ENCODE measurements at places on chromosomes 3 and 15. TPM values are rescaled to one million over a fixed set of nuclear protein-coding genes. Genes with fewer than 3 reads are reported as not detected.

The C3orf85 gene
- not detected for total RNA-seq

- H3K27ac ChIP-seq: no peak overlapping the region
- peaks cover 20% of the 10 kb centered on the region for H3K36me3 ChIP-seq
- no peaks in the 10 kb centered on the region for H3K4me1 ChIP-seq
- no peak overlapping the region for H3K4me3 ChIP-seq
- DNase-seq: no peak
Measured at GRCh38 chr3:107810171-107811071, 280.4 kb downstream of the CD47 start.

DNA sequence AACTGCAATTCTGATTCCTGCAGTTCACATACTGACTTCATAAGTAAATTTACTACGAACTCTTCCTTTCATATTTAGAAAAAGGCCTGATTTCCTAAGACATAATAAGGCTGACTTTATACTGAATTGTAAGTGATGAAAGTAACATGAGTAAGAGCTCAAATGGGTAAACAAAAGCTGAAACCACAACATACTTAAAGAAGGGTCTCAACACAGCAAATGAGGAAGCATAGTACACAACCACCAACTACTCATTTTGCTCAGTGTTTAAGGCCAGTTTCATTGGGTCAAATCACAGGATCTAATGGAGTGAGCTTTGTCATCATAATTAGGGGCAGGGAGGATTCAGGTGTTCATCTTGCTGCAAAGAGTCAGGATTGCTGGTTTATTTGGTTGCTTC lies 81.4 kb downstream of the SETD2 start:
- H3K36me3 ChIP-seq: peaks cover 69% of the 10 kb centered on the region
- no peak overlapping the region for H3K4me3 ChIP-seq
- no peaks in the 10 kb centered on the region for H3K27me3 ChIP-seq
- H3K4me1 ChIP-seq: no peaks in the 10 kb centered on the region
- no peak overlapping the region for H3K27ac ChIP-seq
- no peak for DNase-seq

DNA sequence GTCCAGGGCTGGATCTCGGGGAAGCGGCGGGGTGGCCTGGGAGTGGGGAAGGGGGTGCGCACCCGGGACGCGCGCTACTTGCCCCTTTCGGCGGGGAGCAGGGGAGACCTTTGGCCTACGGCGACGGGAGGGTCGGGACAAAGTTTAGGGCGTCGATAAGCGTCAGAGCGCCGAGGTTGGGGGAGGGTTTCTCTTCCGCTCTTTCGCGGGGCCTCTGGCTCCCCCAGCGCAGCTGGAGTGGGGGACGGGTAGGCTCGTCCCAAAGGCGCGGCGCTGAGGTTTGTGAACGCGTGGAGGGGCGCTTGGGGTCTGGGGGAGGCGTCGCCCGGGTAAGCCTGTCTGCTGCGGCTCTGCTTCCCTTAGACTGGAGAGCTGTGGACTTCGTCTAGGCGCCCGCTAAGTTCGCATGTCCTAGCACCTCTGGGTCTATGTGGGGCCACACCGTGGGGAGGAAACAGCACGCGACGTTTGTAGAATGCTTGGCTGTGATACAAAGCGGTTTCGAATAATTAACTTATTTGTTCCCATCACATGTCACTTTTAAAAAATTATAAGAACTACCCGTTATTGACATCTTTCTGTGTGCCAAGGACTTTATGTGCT lies 527 bp downstream of the B2M start:
- H3K36me3 ChIP-seq: peaks cover 18% of the 10 kb centered on the region
- H3K27ac ChIP-seq: peak overlapping the region; percentile 99
- peak overlapping the region; percentile 87 for H3K4me3 ChIP-seq
- peaks cover 15% of the 10 kb centered on the region for H3K4me1 ChIP-seq
- no peaks in the 10 kb centered on the region for H3K27me3 ChIP-seq

- DNase-seq: no peak
- H3K4me1 ChIP-seq: no peaks in the 10 kb centered on the region
- H3K36me3 ChIP-seq: no peaks in the 10 kb centered on the region
- H3K27ac ChIP-seq: no peak overlapping the region
- H3K27me3 ChIP-seq: no peaks in the 10 kb centered on the region
- H3K4me3 ChIP-seq: no peak overlapping the region
Measured at GRCh38 chr3:176514297-176514696, 683.0 kb downstream of the TBL1XR1 start.

DNA sequence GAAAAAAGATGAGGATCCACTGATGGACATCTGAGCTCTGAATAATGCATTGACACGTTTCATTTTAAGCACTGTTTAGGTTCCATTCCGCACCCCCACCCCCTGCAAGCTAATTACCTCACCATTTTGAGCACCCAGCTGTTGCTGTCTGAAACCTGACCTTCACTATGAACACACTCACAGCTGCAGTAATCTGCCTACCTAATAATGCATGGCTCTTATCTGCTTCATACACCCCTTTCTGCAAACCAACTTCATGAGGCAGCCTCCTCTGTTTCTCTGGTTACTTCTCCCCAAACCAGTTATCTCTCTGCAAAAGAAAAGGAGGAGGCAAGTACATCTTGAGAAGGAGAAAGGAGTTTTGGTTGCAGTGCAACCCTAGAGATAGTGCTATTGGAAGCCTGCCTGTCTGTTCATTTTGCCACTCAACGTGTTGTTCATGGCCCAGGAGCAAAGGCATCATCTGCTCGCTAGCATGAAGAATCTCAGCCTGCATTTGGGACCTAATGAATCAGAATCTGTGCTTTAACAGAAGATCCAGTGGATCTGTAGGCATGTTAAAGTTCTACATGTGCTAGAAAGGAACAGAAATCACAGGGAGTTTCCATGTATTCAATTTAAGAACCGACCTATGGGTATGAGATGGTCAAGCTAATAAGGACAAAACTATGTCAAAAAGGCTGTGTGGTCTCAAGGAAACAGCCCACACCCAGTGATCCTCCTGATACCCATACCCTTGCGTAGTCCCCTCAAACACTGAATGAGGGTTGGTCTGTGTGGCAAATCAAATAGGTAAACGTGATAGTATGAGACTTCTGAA lies 87.2 kb downstream of the MB21D2 start:
- H3K4me3 ChIP-seq: no peak overlapping the region
- H3K27ac ChIP-seq: peak overlapping the region; percentile 58
- no peaks in the 10 kb centered on the region for H3K36me3 ChIP-seq
- no peak for DNase-seq
- no peaks in the 10 kb centered on the region for H3K27me3 ChIP-seq

- no peaks in the 10 kb centered on the region for H3K27me3 ChIP-seq
- H3K4me1 ChIP-seq: no peaks in the 10 kb centered on the region
- H3K27ac ChIP-seq: no peak overlapping the region
- no peaks in the 10 kb centered on the region for H3K36me3 ChIP-seq
- no peak overlapping the region for H3K4me3 ChIP-seq
Measured at GRCh38 chr15:52464478-52464877, 64.2 kb downstream of the MYO5A start.

DNA sequence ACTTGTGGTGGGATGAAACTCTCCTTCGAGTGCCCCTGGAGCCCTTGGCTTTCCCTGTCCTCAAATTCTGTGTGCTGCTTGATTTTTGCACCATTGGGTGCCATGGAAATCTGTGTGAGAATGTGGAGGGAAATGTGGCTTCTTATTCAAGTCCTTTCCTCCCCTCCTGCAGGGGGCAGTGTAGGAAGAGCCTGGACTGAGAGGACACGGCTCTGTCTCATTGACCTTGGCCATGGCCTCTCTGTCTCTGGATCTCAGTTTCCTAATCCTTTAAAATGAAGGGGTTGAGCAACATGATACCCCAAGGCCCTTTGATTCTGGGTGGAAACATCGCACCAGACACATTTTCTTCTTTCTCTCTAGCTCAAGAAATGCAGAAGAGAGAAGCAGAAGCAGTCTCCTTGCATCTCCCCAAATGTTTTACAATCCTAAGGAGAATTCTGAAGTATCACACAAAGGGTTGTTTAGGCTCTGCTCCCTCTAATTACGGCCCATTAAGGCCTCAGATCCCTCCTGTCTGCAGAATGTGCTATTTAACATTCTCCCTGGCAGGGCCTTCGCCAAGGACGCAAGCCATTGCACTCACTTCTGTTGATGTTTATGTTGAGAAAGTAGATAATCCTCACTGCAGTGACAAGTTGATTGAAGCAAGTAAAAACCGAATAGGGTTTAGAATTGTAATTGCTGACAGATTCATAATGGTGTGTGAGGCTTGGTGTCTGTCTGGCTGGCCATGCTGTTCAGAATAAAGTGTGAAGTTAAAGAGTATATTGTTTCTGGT lies 169.1 kb downstream of the TPRG1 start:
- no peaks in the 10 kb centered on the region for H3K4me1 ChIP-seq
- H3K36me3 ChIP-seq: no peaks in the 10 kb centered on the region
- H3K27me3 ChIP-seq: no peaks in the 10 kb centered on the region

The ZPLD1 gene
- total RNA-seq: not detected

GRCh38 chr15:68313501-68314410 lies 36.2 kb downstream of the FEM1B start:
- H3K27ac ChIP-seq: peak overlapping the region; percentile 84
- peaks cover 74% of the 10 kb centered on the region for H3K36me3 ChIP-seq
- no peak overlapping the region for H3K4me3 ChIP-seq
- H3K27me3 ChIP-seq: no peaks in the 10 kb centered on the region
- peaks cover 21% of the 10 kb centered on the region for H3K4me1 ChIP-seq

- H3K27ac ChIP-seq: no peak overlapping the region
- no peaks in the 10 kb centered on the region for H3K36me3 ChIP-seq
- no peaks in the 10 kb centered on the region for H3K27me3 ChIP-seq
- no peak for DNase-seq
- H3K4me1 ChIP-seq: no peaks in the 10 kb centered on the region
Measured at GRCh38 chr3:167772992-167773391, 37.5 kb downstream of the SERPINI1 start.

GRCh38 chr3:9179826-9180763 lies 69.4 kb downstream of the SRGAP3 start:
- no peak overlapping the region for H3K27ac ChIP-seq
- no peaks in the 10 kb centered on the region for H3K27me3 ChIP-seq
- no peak overlapping the region for H3K4me3 ChIP-seq
- no peak for DNase-seq

DNA sequence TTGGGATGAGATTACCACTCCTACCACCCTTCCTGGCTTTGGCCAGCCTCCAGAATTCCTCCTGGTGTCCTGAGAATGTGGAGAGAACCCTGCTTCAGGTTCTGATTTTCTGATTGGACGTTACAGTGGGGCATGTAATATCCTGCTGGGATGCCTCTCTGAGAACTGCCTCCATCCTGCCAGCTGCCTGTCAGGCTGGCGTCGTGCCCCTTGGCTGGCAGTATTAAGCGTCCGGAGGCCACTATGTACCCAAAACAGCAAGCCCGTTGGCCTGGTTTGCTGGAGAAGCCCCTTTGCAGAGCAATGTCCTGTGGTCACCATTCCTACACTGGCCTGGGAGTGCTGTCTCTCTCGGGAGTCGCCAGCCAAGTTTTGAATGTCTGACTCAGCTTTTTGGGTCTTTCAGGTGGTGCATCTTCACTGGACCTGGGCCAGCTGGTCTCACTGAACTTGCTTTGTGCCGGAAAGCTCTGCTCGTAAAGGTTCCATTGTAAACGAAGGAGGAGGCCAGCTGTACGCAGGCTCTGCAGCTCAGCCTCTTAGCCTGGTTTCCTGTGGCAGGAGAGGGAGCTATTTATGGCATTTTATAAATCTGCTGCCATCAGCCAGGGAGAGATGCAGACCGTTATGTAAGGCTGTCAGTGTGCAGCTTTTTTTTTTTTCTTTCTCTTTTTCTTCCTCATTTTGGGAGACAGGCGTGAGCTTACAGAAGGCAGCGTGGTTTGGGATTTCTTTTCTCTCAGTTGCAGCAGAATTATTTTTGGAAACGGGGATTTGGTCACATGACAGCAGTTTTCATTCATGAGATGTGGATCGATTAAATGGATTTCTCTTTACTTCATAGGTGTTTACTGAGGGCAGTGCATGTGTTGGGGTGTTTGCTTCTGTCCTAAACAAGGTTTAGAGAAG lies 19.0 kb upstream of the TRAK1 start:
- H3K27ac ChIP-seq: peak overlapping the region; percentile 87
- no peaks in the 10 kb centered on the region for H3K27me3 ChIP-seq
- peaks cover 15% of the 10 kb centered on the region for H3K4me1 ChIP-seq
- H3K4me3 ChIP-seq: peak overlapping the region; percentile 29

DNA sequence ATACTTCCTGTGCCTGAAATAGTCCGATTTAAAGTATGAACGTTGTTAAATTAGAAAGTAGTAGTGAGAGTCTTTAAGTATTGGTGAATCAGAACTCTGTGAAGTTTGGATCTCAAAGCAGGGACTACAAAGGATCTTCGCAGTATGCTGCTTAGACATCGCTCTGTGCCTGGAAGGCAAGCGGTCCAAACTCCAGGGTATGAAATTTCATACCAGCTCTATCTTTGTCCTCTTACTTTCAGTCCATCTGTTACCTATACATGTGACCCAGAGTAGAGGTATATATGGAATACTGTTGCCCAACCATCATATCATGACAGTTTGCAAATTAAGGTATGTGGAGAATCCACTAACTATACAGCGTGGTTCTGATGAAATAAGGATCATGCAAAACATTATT lies 34.5 kb downstream of the VPS8 start:
- no peak overlapping the region for H3K27ac ChIP-seq
- DNase-seq: no peak
- no peaks in the 10 kb centered on the region for H3K4me1 ChIP-seq

The LRRC31 gene
- total RNA-seq: not detected

DNA sequence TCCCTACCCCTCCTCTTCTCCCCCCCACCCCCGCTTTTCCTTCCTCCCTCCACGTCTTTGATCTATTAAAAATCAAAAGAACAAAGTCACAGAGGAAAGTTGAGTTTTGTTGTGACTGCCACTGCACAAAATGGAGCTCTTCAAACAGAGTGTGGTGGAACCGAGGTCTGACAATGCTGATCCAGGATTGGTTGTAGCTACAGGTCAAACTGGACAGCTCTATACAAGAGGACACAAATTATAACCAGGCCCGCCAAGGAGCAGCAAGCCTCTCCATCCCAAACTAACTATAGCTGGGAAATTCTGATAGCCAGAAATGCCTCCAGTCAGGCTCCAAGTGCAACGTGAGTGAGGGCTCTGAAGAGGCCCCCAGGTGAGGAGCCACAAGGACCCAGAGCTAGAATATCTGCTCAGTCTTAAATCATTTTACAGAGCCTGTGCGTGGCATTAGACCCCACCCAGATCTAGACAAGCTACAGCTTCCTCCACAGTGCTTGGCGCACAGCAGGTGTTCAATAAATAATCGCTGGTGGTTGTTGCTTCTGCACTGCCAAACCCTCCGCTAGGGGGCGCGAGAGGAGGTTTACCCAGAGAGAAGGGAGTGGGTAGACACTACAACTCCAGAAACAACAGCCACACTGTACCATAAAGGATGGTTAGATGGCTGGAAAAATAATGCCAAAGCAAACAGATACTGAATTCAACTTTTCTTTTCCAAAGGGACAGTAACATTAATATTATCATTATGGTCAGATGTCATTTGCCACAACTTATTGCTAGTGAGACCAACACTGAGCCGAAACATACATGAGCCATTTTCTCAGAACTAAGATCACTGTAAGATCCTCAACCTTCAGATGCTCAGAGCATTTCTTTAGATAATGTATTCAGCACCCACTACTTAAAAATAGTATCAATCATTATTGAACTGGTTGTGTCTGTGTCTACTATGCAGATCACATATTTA lies 44.6 kb downstream of the ZIC4 start:
- H3K36me3 ChIP-seq: no peaks in the 10 kb centered on the region
- H3K27me3 ChIP-seq: peaks cover 25% of the 10 kb centered on the region
- H3K4me3 ChIP-seq: no peak overlapping the region

GRCh38 chr3:104149154-104149553 lies 1217.6 kb upstream of the ALCAM start:
- H3K27ac ChIP-seq: no peak overlapping the region
- no peak for DNase-seq
- no peak overlapping the region for H3K4me3 ChIP-seq
- H3K4me1 ChIP-seq: no peaks in the 10 kb centered on the region

The VEPH1 gene
- total RNA-seq: 2.2 TPM

- H3K36me3 ChIP-seq: no peaks in the 10 kb centered on the region
- DNase-seq: no peak
- H3K27me3 ChIP-seq: no peaks in the 10 kb centered on the region
- H3K4me1 ChIP-seq: no peaks in the 10 kb centered on the region
- H3K4me3 ChIP-seq: no peak overlapping the region
- no peak overlapping the region for H3K27ac ChIP-seq
Measured at GRCh38 chr3:117600112-117600511, 890.5 kb downstream of the TUSC7 start.
